Naive thymus-derived CD4-positive, alpha-beta T cell (primary cell): ENCODE measurements at places on chromosomes 1 and 21. TPM values are rescaled to one million over a fixed set of nuclear protein-coding genes. Genes with fewer than 3 reads are reported as not detected.

The NFYC gene
- polyA plus RNA-seq = 36.2 TPM

The FBLIM1 gene
- not detected for polyA plus RNA-seq

- DNase-seq = no peak
Measured at GRCh38 chr1:183193963-183194525, 8.0 kb downstream of the LAMC2 start.

GRCh38 chr1:230696722-230697437 is 17.0 kb downstream of the AGT start:
- no peak for DNase-seq

DNA sequence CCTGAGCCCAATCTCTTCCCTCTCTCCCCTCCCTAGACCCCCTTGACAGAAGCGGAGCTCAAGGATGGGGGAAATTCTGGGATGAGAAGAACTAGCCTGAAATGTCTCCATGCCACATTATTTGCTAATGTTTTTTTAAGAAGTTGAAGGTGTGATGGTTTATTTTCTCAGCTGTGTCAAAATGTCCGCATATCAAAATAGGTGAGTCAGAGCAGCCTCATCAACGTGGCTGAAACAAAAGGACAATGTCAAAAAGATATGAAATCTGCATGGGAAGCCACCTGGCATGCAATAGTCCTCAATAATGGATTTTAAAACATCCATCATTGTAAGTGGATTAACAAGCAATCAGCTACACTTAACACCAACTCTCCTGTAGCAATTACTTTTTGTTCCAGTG is 101.4 kb downstream of the BEND5 start:
- no peak for DNase-seq

DNA sequence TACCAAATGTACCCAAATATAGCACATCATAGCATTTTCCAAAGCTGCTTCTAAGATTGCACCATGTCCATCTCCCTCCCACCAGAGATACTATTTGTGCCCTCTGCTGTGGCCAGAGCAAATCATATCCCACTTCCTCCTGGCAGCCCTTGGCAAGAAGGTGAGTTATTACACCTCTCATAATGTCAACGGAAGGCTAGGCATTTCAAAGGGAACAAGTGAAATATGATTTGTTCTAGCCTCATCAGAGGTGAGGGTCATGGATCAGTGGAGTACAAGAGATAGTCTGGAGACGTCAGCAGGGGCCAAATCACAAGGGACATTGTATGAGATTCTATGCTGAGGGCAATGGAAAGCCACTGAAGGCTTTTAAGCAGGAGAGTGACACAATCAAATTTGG is 90.2 kb upstream of the BCAR3 start:
- no peak for DNase-seq

- DNase-seq = no peak
Measured at GRCh38 chr1:56355422-56355821, 223.9 kb downstream of the PLPP3 start.
